ENCODE measurements at places on chromosomes 3 and 15.
A peak's percentile ranks its signal among the peaks of the same experiment; 100 is the strongest.

DNA sequence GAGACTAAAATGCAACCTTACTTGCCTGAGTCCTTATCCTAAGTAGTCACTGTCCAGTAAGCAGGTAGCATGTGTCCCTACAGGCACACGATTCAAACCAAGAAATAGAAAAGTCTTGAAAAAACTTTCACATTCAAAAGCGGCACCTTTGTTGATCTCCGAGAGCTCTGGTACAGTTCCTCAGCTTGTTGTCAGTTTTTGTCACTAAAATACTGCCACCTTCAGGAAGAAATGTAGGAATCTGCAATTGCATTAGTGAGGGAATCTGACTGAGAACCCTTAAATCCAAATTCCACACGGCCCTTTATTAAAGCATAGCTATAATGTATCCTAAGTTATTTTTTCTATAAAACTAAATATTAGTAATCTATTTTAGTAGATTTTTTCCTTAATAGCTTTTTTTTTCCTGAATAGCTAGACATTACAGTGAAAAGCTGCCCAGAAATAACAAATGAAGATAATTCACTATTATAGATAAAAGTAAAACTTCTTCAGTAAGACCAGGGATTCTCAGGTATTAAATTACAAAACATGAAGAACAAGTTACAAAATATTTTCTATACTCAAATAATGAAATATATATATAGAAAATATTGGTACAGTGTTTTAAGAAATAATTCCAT is 44.0 kb downstream of the CCDC54 start:
- DNase-seq, result peak; percentile 60

DNA sequence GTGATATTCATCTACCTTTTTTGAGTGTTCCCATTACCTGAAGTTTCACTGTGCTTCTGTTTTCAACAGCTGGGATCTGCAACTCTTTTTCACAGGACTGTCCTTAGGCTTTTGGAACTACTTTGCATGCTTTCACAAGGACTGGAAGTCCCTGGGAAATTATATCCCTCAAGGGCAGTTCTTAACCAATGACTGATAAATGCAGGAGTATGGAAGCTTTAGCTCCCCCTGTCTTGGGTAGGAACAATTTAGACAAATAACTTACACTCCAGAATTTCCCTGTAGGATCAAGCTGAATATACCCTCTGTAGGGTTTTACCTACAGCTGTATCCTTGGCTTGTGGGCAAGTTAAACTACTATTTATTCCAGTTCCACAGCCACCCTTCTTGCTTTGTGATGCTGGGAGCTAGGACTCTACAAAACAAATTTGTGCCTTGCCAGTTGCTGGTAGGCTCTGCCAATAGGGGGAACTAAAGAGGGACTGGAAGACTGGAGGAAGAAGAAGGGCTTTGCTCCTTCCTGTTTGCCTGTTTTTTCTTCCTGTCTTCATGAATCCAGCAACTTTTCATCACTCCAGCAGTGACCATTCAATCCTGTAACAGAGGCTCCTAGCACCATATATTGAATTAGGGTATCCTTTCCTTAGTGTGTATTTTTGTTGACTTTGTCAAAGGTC is 6.8 kb upstream of the ZNF280D start:
- peak; percentile 18 for DNase-seq

DNA sequence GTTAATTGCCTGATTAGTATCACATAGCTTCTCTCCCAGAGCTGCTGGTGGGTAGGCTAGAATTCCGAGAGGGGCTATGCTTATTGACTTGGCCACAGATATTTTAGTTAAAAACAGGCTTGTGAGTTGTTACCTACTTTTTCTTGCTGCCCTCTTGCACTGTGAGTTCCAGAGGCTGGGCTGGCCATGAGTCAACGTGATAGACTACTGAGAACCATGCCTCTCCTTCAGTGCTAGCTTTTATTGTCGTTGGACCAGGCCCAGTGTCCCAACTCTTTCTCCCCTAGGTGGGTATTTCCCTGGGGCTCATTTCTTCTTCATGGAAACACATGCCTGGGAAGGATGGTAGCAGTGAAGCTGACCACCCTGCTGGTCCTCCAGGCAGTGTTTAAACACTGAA is 20.4 kb upstream of the PCOLCE2 start:
- DNase-seq, result no peak

DNA sequence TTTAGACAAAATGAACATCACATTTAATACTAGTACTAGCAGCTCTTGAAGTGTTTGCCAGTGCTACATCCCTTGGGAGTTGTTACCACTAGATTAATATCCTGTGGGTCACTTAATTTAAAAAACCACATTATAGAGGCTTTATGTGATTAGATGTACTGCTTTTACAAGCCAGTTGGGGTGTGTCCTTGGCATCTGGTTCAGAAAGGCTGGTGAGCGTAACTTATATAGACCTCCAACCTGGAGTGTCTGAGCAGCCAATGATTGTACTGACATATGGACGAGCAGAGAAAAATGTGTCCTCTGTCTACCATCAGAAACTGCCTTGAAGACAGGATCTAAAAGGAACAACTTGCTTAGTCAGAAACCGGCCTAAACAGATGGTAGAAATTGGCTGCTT is 306.2 kb upstream of the ATP11B start:
- no peak for DNase-seq

DNA sequence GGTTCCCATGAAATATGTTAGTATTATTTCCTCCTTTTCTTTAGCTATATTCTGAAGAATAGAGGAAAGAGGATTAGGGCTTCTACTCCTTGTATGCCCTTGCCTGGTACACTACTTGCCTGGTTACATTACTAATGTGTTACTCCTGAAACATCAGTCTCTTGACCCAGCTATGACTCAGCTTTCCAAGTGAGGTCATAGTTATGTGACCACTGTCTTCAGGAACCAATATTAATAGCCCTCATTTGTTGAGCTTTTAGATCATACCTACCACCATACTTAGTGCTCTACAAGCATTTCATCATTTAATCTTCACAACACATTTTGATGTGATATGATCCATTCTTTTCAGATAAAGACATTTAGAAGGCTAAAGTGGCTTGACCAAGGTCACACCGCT is 60.3 kb downstream of the CMSS1 start:
- no peak for DNase-seq

All from CD4-positive, alpha-beta T cell treated with Interleukin-10 for 1 hour (primary cell).